Fibroblast of lung (primary cell): ENCODE measurements at places on chromosomes 12 and 14.

DNA sequence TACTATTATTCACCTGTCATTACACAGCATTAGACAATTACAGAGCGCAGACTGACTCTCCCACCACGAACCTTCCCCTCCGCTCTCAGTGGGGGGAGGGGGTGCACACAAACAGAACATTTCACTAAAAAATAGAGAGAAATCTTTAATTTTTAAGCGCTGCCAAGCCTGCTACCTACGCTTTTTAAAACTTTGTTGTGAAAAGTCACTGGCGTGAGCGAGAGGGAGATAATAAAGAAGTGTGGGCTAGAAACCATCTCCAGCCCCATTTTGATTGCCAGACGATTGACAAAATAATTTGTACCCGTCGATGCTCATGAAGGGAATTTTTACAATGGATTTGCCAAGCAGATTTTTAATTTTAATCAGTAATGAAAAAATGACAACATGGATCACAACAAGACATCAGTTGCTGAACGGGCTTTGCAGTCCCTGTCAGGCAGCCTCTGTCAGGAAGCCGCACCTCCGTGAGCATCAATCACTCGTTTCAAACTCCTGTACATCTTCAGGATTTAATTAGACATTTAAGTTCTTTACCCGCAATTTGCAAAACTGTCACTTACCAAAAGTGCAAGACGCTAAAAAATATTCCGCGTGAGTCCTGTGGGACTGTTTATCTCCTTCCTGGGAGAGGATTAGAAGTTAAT, 209.1 kb downstream of the BCL11B start:
- DNase-seq: no peak

- DNase-seq: peak; percentile 40
Observed at GRCh38 chr12:25557830-25558436, 4.8 kb upstream of the LMNTD1 start.

DNA sequence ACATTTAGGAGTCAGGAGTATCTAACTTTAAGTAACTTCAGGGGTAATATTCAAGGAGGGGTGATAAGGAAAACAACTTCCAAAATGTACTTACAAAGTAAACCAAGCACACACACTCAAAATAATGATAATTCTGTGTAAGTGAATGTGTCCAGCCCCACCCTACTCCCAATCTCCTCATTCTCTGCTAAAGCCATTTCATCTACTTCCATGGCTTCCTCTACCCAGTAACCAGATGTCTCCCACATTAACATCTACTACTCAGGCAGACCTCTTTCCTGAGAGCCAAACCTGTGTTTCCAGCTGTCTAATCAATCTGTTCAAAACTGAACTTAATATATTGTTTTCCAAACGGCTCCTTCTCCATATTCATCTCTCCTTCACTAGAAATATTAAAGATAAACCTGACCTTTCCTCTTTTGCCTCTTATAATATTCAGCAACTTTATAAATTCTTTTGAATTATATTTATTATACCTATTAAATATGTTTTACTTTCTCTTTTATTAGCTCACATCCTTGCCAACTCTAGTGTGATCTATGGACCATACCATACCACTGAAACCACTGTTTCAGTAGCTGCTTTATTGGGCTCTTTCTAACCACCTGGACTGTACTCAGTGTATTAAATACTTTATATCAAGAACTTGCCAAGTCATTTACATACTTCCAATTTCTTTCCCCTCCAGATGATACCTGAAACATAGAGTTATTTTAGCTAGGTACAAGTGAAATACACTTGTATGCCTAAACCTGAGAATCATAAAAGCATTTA, 170.7 kb downstream of the PPFIA2 start:
- no peak for DNase-seq

DNA sequence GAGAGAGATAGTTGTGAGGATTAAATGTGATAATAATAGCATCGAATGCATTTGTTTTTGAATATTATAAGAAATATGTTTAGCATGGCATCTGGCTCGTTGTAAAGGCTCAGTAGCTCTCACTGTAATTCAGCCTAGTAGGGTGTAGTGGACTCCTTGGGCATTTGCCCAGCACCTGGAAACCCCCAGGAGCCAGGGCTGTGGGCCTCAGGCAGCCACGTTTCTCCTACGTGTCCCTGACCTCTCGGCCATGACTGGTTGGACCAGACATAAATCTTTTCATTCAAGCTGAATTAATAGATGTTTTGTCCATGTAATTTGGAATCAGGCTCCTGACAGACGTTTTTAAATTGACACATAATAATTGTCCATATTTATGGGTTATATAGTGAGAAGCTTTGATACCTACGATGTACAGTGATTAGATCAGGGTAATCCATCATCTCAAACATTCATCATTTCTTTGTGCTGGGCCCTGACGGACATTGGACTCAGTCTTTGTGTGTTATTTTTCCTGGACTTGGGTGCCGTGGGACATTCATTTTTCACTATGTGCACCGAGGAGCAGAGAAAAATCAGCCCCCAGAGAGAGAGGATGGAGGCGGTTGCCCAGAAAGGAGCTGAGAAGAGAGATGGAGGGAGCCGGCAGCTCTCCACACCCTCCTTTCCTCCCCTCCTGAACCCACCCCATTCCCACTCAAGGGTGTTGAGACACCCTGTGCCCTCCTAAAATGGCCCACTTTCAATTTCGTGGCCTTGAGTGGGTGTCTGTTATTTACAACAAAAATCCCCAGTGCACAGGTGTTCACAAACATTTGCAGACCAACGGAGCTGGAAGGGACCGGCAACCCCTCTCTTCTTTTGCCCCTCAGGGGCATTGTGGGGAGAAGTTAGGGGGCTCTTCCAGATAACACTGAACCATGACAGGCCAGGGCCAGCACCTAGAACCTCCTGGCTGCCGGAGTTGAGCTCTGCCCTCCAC, 296.4 kb downstream of the DPF3 start:
- no peak for DNase-seq

GRCh38 chr12:127083008-127083949, 1183.7 kb upstream of the TMEM132C start:
- DNase-seq: peak; percentile 84

- peak; percentile 70 for DNase-seq
Observed at GRCh38 chr12:30613119-30613830, 82.4 kb downstream of the IPO8 start.

DNA sequence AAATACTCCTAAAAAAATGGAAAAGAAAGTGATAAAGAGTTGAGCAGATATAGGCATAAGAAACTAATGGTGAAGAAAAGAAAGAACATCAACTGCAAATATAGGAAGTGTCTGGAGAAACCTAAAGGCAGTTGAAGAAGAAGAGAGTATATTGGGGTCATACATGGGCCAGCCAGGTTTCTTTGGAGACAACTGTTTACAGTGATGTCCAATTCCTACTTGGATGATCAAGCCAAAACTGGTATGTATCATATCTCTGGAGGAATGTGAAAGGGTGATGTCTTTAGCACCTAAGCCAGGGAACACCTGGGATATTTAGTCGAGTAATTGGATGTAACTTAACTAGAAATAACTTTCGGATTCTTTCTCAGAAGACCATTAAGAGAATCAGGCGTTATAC, 129.3 kb upstream of the FLRT2 start:
- DNase-seq: no peak

- no peak for DNase-seq
Observed at GRCh38 chr12:66210840-66211239, 21.8 kb downstream of the IRAK3 start.

- no peak for DNase-seq
Observed at GRCh38 chr14:30573966-30574365, 15.0 kb downstream of the G2E3 start.

DNA sequence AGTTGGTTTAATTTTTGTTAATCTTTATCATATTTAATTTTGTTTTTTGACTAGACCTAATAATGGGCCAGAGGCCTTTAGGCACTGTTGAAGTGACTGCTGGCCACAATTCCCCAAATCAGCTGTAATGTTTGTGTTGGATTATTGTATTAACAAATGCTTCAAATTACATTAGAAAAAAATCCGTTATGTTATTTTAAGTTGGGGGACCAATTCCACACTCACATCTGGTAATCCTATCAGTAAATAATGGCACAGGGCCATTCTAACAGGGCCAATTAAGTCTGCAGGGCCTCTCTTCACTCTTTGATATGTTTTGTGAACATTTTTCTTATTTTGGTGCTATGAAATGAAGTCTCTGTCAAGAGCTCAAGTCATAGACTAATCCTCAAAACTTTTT, 39.6 kb downstream of the CHST11 start:
- peak; percentile 30 for DNase-seq

- DNase-seq: no peak
Observed at GRCh38 chr12:113422886-113423669, 898 bp downstream of the SDSL start.

GRCh38 chr12:106046301-106046846, 92.4 kb downstream of the NUAK1 start:
- DNase-seq: no peak

DNA sequence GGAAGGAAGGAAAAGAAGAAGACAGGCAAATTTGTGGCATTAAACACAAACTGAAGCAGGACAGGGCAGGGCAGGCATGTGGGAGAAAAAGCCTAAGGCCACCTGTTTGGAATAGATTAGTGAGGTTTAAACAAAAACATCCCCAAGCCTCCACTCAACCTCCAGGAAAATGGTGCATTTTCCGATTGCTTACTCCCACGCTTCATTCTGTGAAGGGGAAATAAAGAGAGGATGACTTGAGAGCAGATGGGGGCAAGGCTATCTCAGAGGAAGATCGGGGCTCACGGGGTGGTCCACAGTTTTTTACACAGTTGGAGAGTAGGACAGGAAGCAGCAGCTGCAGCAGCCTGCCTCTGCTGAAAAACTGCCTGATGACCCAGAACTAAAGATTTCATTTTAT, 250.9 kb downstream of the DUSP6 start:
- no peak for DNase-seq

- peak; percentile 97 for DNase-seq
Observed at GRCh38 chr12:15700595-15700994, 88.6 kb downstream of the EPS8 start.

DNA sequence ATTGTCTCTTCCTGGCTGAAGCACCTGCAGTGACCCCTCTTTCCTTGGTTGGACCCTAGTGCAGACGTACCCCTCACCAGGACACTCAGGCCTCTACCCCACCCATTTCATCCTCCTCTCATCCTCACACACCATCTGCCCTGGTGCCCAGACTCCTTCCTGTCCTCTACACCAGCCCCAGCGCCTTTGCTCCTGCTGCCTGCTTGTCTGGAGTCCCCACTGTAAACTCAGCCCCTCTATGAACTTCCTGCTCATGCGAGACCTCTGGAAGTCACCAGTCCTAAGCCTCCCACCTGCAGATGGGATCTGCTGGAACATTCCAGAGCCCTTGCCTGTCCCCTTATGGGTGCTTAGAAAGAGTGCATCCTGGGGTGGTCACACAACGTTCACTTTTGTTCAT, 242.5 kb downstream of the ADGRD1 start:
- DNase-seq: no peak

GRCh38 chr14:34336501-34336900, 125.5 kb downstream of the SPTSSA start:
- DNase-seq: no peak

DNA sequence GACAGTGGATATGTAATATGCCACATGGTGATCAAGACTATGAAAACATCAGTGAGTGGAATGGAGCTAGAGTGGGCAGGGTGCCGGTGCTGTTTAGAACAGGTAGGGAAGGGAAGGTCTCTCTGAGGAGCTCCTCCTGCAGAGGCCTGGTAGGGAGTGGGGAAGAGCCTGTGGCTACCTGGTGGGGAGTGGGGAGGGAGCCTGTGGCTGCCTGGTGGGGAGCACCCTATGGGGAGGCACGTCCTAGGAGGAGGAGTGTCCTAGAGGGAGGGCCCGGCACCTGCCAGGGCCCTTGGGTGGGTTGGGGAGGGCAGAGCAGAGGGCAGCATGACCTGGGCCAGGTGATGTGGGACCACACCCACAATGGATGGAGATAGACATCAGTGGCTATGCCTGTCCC, 122.6 kb downstream of the ADGRD1 start:
- DNase-seq: no peak

DNA sequence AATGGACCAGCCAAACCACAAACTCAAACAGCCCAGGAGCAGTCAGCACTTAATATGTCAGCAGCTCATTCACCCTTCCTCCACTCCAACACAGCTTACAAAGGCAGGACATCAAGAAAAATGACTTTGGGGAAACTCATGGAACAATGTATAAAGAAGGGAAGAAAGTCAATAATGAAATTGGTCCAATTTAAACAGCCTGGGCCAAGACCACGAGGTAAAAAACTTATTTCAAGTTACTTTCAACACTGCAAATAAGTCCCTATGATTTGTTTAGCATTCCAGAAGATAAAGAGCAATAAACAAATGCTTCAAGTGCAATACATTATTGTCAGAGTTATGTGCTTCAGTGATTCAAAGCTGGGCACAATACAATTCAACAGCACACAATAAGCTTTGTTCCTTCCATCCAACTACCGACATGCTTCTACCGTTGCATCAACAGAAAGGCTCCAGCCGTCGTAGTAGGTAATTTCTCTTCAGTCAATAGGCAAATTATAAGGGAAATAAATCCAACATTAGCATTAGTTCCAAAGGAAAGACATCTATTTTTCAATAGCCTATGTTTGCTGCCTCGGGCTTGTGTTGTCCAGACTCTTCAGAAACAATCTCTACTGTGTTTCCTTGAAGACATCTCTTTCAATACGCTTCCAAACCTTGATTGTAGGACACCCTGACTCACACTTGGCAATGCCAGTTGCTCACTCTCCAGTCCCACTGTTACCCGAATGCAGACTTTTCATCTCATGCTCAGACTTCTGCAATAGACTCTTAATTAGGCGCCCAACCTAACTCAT, 225.7 kb downstream of the NUAK1 start:
- peak; percentile 87 for DNase-seq

DNA sequence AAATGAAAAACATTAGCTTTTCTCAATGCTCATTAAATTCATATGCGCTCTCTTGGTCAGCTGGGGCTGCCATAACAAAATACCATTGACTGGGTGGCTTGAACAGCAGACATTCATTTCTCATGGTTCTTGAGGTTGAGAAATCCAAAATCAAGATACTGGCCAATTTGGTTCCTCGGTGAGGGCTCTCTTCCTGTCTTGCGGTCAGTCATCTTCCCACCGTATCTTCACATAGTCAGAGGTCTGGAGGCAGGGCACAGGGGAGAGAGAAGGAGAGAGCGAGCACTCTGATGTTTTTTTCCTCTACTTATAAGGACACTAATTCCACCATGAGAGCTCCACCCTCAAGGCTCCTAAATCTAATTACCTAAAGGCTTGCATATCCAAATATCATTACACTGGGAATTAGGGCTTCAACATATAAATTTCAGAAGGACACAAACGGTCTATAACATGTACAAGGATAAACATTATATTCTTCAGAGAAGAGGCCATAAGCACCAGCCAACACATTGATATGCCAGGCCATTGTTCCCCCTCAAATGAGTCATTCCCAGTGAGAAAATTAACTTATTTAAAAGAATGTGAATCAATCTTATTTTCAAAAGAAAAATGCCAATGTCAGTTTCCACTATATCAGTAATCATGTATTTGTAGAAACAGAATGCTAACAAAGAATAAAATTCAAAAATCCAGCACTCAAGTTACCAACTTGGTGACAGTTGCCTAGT, 152.2 kb downstream of the BTG1 start:
- no peak for DNase-seq

GRCh38 chr14:106276326-106277267, 750.2 kb downstream of the TMEM121 start:
- no peak for DNase-seq
